ENCODE measurements at places on chromosomes 7 and 10. TPM values are rescaled to one million over a fixed set of nuclear protein-coding genes. Genes with fewer than 3 reads are reported as not detected.
A peak's percentile ranks its signal among the peaks of the same experiment; 100 is the strongest.

- no peak for DNase-seq
Observed at GRCh38 chr7:8823486-8823885, 390.1 kb downstream of the NXPH1 start.

DNA sequence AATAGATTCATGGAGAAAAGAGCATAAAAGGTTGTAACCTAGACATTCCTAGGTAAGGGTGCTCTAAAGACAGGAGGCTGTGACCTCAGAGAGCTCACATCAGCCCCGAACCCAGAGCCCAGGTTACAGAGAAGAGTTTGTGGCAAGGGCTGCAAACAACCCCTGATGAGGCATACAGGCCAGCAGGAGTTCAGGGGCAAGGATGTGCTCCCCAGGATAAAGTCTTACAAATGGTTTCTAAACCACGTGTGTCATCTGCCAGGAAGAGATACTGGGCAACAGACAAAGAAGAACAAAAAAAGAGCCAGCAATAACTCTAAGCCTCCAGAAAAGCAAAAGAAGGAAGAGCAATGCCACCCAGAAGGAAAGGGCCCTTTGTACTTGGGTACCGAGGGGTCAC lies 27.7 kb downstream of the NCAPG2 start:
- DNase-seq: no peak

DNA sequence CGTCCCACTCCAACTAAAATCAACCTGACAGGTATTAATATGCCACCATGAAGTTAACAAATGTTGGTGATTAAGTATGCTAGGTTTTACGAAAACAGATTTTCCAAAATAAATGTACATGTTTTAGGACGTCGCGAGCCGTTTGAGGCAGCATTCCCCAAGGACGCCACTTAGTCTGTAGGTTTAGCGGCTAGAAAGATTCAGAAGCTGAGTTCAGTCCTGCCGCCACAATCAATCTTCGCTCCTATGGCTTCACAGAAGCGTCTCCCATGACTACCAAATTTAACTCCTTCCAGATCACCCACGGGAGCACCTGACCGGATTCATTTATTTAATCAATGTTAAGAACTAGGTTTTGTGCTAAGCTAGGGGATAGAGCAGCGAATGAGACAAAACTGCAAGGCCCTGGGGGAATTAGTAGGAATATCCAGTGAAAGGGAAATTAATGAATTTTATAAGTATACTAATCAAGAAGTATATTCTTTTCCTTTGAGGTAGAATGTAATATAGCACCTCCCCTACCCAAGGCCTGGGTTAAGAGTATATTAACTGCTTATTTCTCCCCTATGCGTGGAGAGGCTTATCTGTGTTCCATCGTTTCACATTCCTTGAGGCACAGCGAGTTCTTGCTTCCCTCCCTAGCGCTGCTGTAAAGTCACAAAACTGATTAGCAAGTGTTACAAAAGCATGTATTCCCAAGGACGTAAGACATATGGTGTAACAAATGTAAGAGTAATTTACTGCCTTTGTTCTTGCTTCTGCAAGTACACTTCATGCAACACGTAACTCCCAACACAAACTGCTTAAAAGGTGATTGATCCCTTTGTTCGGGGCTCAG lies 994 bp upstream of the CYP51A1 start:
- DNase-seq: peak; percentile 8

- DNase-seq: peak; percentile 98
Observed at GRCh38 chr7:34747867-34748727, 90.1 kb downstream of the NPSR1 start.

GRCh38 chr7:65238785-65239184 lies 134.9 kb upstream of the ZNF92 start:
- DNase-seq: no peak

Gene SPACDR
- total RNA-seq: 0.60 TPM

Gene IL6
- 0.12 TPM for total RNA-seq

Gene RTKN2
- total RNA-seq: 20.2 TPM

GRCh38 chr10:48465860-48466521 lies 138.9 kb downstream of the ARHGAP22 start:
- DNase-seq: no peak

Gene OR9A2
- not detected for total RNA-seq

GRCh38 chr10:116098411-116099022 lies 174.5 kb downstream of the GFRA1 start:
- DNase-seq: no peak

Gene BMI1
- total RNA-seq: 116 TPM

GRCh38 chr10:77794256-77795142 lies 132.1 kb downstream of the DLG5 start:
- DNase-seq: no peak

Gene C7orf57
- total RNA-seq: 0.62 TPM

- DNase-seq: no peak
Observed at GRCh38 chr7:76346097-76346496, 12.7 kb downstream of the YWHAG start.

GRCh38 chr7:103446049-103446520 lies at the start of gene SLC26A5:
TSS of gene SLC26A5 (minus strand) at chr7:103446207. CDS start at chr7:103421514, 24,693 bp downstream.
- DNase-seq: no peak

Measured in A172 (cell line).